ENCODE measurements at places on chromosomes 1 and 21.

- DNase-seq, result no peak
Measured at GRCh38 chr1:183635099-183635605, 431 bp downstream of the ARPC5 start.

DNA sequence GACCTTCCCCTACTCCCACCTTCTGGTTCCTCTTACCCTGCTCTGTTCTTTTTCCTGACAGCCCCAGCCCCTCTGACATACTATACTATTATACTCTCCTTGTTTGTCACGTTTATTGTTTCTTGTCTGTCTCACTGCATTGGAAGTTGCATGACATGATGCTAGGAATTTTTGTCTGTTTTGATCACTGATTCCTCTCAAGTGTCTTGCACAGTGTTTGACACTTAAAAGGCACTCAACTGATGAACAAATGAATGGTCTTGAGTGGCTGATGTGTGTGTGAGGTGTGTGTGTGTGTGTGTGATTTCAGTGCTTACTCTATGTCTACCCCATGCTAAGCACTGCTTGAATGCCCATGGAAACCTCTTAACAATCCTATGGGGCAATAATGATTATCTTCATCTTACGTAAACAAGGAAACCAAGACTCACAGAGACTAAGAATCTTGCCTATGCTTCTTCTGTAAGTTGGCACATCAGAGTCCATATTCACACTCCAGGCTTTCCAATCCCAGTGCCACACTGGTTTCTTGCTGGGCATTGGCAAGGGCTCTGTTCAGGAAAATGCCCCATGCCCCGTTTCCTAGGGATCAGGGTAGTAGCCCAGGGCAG lies 59.7 kb downstream of the ATP1A1 start:
- DNase-seq, result no peak

DNA sequence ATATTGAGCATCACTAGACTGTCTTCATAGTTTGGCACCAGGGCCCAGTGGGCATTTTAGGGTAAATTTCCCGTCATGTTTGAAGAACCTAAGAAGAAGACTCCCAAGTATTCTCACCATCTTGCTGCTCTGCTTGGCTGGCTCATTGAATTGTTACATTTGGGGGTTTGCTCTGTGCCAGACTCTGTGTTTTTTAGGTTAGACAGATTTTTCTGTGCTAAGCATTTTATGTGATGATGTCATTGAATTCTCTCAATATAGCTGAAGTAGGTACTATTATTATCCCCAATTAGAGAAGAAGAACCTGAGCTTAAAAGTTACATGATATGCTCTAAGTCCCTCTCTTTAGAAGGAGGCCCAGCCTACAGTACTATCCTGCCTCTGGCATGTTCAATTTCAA lies 28.0 kb upstream of the DNASE2B start:
- no peak for DNase-seq

- DNase-seq, result no peak
Measured at GRCh38 chr21:45421071-45421845, 16.3 kb downstream of the COL18A1 start.

DNA sequence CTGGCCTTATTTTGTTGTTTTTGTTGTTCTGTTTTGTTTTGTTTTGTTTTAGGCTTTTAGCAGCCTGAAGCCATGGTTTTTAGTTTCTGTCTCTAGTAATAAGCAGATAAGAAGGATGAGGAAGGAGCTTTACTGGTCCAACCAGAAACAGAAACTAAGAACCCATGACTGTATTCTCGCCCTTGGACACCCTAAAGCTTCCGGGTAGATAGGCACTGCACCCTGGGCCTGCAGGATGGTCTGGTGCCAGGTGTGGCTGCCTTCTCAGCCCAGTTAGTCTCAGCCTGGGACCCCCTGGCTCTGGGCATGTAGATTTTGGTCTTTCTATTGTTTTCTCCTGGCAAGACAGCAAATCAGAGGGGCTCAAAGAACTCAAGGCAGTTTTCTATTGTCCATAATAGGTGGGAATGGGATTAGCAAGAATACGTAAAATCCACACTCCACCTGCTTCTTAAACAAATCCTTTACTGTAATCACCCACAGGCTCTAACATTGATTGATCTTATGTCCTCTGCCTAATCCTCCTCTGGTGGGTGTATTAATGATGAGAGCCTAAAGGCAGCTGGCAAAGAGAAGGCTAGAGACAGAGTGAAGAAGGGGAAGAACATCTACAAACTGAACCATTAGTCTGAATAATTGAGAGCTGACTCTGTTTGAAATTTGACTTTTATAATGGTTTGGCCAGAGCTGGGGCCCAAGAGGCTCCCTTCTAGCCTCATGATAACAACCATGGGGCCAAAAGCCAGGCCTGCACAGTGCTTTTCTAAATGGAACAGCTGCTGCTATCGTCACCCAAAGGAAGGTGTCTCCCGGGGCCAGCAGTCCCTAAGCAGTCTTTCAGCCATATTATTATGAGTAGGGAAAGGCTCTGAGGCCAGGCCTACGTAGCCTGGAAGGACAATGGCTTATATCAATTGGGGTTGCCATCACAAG lies 106.8 kb upstream of the ATP1A1 start:
- no peak for DNase-seq

All from H9 (cell line).